LNCaP clone FGC (cell line): ENCODE measurements at places on chromosomes 3 and 15.
A peak's percentile ranks its signal among the peaks of the same experiment; 100 is the strongest.

DNA sequence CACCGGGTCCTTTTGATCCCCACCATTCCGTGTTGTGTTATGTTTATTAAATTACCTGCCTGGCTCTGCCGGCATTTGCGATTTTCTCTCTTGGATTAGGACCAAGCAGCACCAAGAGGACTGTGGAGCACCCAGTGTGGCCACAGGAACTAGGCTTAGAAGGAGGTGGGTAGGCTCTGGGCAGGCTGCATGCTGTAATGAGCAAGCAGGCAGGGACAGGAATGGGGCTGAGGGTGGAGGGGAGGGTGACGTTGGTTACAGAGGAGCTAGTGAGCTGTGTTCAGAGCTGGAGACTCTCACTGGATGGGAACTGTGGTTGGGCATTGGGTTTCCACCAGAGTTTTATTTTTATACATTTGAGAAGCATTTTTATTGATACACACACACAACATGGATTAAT lies 7.9 kb upstream of the SCN5A start:
- no peak for DNase-seq

DNA sequence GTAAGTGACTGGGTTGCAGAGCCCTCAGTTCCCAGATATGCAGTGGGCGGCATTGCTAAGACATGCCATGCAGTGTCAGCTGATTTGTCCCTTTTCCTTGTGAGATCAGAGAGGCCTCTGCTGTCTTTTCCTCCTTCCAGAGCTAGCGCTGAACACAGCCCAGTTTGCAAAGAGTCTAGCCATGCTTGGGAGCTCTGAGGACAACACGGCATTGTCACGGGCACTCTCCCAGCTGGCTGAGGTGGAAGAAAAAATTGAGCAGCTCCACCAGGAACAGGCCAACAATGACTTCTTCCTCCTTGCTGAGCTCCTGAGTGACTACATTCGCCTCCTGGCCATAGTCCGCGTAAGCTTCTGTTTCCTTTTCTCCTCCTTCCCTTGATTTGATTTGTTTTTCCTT lies 20.0 kb upstream of the SNX22 start:
- no peak for DNase-seq

GRCh38 chr3:86800116-86800515 lies 190.8 kb downstream of the VGLL3 start:
- DNase-seq, result no peak

- DNase-seq, result no peak
Measured at GRCh38 chr15:87215100-87215499, 1041.4 kb downstream of the NTRK3 start.

DNA sequence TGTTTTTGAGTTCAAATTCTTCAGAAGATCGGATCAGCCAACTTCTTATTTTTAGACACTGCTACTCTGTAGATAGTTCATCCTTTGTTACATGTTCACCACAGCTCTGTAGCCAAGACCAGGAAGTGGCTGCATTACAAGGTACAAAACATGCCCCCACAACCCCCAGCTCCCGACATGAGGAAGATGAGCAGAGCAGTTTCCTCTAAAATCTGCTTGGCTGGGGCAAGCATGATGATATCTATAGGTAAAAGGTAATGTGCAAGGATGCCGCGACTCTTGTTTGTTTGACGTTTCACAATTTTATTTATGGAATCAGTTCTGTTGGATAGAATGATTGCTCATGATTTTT lies 126.5 kb upstream of the GRM7 start:
- no peak for DNase-seq

DNA sequence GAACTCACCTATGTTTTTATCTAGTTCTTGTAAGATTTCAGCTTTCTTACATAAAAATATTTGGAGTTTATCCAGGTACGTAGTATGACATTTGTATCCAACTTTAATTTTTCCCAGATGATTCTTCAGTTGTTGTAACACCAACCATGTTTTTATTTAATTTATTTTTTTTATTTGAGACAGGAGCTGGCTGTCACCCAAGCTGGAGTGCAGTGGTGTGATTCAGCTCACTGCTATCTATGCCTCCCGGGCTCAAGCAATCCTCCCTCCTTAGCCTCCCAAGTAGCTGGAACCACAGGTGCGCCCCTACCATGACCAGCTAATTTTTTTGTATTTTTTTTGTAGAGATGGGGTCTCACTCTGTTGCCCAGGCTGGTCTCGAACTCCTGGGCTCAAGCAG lies 6.6 kb downstream of the XYLB start:
- DNase-seq, result no peak

DNA sequence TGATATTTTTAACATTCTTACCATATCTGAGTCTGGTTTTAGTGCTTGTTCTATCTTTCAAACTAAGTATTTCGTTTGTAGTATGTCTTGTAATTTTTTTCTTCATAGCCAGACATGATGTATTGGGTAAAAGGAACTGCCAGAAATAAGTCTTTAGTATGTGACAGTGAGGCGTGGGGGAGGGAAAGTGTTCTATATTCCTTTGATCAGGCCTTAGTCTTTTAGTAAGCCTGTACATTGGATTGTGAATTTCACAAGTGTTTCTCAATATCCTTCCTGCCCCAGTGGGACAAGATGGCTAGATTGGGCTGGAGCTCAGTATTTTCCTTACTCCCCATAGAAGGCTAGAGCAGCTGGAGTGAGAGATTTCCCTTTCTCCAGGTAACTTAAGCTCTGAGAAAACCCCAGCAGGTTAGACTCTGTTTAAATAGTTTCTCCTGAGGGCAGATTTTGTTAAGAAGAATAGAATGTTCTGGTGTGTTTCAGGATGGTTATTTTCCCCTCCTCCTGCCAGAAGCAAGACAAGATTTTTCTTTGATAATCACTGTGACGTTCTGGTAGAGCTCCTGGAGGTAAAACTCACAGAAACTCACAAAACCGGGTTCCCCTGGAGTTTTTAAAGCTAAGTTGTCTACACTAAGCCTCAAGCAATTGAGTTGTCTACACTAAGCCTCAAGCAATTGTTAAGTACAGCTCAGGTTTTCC lies 140.7 kb upstream of the ARPP21 start:
- no peak for DNase-seq

- peak; percentile 26 for DNase-seq
Measured at GRCh38 chr3:108103886-108104797, 13.3 kb upstream of the CD47 start.

DNA sequence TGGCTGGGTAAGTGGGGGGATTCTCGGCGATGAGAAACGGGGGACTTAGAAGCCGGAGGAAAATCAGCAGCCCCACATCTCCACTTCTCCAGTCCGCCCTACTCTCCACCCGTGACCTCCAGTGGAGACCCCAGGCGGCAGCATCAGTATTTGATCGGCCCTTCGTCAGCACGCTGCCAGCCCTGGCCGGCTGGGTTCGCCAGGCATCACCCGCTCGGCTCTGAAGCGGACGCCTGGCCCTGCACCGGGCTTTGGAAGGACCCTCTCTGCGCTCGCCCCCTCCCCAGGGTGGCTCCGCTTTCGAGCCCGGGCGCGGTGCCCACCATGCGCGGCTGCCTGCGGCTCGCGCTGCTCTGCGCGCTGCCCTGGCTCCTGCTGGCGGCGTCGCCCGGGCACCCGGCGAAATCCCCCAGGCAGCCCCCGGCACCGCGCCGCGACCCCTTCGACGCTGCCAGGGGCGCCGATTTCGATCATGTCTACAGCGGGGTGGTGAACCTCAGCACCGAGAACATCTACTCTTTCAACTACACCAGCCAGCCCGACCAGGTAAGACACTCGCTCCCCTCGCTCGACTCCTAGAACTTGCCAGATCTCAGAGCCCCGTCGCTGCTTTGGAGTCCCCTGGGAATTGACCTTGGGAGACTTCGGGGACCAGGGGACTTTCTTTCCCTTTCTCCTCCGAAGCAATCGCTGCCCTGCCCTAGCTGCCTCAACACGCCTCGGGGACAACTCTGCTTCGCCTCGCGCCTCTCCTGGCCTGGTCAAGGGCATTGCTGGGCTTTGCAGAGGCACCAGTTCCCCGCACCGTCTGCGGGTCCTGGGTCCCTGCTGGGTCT lies 561 bp downstream of the SIDT1 start:
- no peak for DNase-seq

DNA sequence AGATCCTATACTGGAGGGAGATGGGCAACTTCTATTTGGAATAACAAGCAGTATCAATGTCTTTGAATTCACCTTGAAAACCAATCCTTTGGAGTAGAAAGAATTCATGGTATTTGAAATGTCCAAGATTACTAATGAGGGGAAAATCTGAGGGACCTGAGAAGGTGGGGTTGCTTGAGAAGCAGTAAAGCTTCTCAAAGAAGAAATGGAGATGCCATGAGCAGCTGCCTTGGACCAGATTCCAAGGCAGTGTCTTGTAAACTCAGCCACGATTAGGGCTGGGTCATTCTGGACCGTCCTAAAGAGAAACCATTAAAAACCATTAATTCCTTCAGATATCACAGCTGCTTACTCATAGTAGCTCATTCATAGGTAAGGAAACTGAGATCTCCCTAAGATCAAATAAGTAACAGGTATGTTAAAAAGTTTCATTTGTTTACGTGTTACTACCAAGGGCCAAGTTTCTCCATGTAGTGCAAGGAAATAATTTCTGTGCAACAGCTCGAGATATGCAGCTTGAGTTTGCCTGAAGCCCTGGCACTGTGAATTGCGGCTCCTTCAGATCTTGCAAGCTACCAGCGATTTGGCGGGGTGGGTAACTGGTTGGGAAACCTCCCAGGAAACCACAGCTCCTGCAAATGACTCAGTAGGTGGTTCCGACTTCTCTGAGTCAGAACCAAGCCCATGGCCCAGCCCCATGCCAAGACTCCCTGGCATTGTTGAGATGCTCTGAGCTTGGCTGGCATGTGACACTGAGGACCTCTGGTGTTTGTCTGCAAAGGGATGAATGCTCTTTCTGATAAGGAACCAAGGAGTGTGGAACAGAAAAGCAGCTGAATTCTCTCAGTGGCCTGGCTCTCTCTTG lies 296.8 kb downstream of the RORA start:
- DNase-seq, result no peak

DNA sequence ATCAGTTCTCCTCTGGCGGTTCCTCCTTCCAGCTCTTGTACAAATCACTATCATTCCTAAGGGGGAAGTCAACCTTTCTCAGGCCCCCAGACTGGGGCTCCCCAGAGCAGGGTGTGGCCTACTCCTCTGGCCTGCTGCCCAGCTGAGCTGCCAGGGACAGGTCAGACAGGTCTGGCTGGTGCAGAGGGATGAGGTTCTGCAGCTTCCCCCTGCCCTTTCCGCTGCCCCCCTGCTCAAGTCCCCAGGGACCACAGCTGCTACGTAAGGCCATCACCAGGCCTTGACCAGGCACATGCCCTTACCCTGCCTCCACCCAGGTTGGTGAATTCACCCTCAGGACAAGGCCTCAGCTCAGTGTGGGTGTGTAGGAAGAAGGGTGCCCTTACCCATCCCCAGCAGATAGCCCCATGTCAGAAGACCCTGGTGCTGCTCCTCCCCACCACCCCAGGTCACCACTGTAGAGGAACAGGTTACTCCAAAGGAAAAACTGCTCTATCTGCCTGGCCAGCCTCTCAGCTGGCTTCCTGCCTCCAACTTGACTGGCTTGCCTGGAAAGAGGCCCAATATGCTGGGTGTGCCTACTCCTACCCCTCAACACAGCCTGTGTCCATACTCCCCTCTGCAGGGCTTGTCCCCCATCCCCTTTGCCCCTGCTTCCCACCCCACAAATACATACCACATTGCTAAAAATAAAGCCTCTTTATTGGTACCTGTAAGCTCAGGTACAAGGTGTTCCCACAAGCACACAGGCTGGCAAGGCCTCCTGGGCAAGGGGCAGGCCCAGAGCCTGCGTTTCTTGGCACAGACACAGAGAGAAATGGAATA lies 12.0 kb downstream of the CSRNP1 start:
- DNase-seq, result peak; percentile 77

DNA sequence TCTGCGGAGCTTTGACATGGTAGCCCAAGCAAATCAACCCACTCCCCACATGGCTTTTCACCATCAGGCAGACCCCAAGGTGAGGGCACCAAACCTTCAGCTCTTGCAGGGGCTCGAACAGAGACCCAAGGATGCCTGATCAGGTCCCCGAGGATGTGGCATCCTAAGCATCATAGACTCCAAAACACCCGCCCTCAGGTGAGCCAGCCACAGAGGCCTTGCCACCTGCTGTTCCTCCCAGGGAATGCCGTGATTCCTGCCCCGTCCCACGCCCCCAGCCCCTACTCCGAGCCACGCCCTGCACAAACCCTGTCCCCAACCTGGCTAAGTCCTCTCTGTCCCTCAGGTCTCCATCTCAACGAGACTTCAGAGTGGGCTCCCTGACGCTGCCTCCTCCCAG lies 34.7 kb upstream of the SLC41A3 start:
- no peak for DNase-seq

GRCh38 chr15:28094732-28095521 lies 4.2 kb downstream of the OCA2 start:
- DNase-seq, result no peak

DNA sequence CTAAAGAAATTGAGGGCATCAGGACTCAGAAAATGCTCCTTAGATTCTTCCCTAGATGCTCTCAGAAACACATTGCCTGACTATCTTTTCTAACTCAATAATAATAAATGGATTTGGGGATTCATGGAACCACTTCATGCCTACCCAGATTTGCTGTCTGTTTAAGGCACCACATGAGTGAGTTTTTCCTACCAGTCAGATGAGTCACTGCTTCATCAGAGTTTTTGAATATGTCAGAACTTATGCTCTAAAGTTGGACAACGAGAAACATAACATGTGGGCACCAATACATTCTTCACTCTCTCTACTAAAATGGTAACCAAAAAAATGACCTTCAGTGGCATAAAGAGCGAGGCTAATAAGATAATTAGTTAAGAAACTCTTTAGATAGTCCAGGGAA lies 1135.1 kb downstream of the TUSC7 start:
- no peak for DNase-seq

DNA sequence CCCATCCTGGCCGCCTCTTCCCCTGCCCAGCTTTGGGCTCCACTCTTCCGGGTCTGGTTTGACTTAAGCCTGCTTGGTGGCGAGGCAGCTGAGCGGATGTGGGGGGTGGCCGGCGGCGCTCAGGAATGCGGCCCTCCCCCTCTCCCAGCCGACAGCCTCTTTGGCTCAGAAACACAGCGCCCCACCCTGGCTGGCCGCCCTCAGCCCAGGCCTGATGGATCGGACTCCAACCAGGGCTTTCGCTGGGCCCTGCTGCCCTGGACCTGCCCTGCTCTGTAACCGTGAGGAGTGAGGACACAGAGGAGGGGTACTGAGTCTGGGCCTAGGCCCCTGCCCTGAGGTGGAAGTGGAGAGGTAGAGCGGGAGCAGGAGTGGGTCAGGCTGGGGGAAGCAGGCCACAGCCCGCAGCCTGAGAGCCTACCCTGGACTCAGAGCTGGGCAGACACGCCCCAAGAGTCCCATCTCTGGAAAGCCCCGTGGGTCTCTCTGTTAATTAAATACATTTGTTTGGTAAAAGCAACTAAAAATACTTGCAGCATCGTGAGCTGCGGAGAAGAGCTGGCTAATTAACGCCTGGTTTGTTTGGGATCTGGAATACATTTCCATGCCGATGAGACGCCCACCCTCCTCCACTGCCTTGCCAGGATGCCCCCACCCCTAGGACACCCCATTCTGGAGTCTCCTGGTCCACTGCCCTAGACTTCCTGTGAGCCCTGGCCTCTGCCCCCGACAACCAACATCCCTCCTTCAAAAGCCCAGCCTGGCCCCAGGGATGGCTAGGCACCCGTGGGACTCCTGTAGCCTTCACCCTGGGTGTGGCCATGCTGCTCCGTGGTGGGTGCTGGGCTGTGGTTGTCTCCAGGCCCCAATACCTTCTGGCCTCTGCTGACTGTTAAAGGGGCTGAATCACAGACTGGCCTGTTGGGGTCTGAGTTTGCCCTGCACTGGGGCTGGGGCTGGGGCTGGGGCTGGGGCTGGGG lies 19.6 kb downstream of the PLXNA1 start:
- no peak for DNase-seq
